Stimulated activated CD4-positive, alpha-beta T cell treated with anti-CD3 and anti-CD28 coated beads, Interleukin-1b, Interleukin-23, amount 100 ng/mL, for 24 hours (primary cell): ENCODE measurements at places on chromosomes 6 and 20.

DNA sequence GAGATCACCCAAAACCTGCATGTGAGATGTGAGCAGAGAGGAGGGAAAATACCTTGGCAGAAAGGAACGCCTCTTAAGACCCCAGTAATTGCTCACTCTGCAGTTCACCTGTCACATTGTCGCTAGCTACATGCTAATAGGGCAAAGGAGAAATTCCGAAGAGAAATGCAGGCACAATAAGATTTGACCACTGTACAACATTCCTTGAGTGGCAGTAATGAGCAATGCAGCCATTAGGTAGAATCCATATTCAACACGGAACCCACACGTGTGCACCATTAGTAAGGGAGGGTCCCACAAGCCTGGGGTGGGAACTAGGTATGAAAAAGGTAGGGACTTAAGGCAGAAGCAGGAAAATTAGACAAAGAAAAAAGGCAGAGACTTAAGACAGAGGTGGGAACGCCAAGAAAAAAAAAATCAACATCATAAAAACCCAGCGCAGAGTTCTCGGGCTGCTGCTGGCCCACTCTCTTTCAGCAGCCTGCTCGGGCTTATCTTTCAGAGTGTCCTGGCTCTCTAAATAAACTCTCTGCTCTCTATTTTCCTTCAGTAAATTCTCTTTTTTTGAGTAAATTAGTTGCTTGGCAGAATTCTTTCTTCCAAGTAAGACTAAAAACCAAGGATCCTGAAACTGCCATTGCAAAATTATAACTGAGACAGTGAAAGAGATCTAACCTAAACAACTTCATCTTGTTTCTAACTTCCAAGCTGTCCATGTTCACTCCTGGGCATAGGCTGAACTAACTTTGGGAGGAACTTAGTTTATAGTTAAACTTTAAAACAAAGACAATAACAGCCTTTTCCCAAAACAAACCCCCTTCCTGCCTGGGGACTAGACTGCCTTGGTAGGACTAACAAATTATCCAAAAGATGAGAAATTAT, 116.5 kb downstream of the CD24 start:
- no peak for DNase-seq

- DNase-seq, result no peak
Observed at GRCh38 chr20:46709055-46709458, 392 bp upstream of the SLC2A10 start.

GRCh38 chr20:3775457-3776108, 5.7 kb downstream of the SPEF1 start:
- DNase-seq, result no peak

GRCh38 chr20:38757145-38757775, 9.0 kb downstream of the ACTR5 start:
- no peak for DNase-seq

DNA sequence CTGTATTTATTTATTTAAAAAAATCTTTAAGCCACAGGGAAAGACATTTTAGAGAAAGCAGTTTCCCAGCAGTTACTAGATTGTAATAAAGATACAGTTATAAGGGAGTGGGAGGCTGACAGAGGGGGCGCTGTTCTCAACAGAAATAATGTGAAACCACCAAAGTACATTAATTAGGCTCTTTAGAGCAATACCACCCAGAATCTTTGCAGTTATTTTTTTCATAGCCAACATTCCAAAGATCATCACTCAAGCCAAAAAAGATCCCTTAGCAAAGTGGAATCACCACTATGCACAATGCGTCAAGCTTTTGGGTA, 331.3 kb upstream of the DEFB112 start:
- no peak for DNase-seq

GRCh38 chr6:28711788-28712341, 186.2 kb downstream of the GPX5 start:
- no peak for DNase-seq

GRCh38 chr6:46104209-46104608, 25.6 kb upstream of the ENPP4 start:
- DNase-seq, result no peak

- no peak for DNase-seq
Observed at GRCh38 chr6:131575834-131576478, 2.9 kb downstream of the ARG1 start.

DNA sequence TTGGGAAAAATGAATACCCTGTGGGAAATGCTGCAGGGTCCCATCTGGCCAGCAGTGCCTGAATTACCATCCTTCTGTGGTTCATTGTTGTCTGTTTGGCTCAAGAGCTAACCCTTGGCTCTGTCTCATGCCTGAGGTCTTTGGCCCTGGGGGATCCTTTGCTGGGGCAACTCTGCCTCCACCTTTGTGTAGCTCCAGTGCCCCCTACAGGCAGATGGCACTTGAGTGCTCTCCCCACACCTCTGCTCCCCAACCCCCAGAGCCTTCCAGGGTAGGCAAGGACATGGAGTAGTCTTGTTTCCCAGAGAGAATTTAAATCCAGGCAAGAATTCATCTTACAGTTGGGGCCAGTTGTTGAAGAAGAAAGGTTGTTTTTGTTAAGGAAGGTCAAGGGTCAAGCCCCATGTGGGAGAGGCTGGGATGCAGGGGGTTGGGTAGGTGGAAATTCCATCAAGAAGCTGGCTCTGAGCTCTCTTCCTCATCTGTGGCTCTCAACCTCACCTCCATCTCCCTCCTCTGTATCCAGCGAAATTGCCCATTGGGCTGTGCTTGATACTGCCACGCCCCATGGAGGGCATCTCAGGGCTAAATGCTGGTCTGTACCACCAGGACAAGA, 44.2 kb downstream of the ZNF831 start:
- peak; percentile 74 for DNase-seq

- no peak for DNase-seq
Observed at GRCh38 chr6:43544461-43544860, 27.6 kb downstream of the POLR1C start.

- DNase-seq, result no peak
Observed at GRCh38 chr6:135514706-135515105, 17.2 kb upstream of the AHI1 start.

DNA sequence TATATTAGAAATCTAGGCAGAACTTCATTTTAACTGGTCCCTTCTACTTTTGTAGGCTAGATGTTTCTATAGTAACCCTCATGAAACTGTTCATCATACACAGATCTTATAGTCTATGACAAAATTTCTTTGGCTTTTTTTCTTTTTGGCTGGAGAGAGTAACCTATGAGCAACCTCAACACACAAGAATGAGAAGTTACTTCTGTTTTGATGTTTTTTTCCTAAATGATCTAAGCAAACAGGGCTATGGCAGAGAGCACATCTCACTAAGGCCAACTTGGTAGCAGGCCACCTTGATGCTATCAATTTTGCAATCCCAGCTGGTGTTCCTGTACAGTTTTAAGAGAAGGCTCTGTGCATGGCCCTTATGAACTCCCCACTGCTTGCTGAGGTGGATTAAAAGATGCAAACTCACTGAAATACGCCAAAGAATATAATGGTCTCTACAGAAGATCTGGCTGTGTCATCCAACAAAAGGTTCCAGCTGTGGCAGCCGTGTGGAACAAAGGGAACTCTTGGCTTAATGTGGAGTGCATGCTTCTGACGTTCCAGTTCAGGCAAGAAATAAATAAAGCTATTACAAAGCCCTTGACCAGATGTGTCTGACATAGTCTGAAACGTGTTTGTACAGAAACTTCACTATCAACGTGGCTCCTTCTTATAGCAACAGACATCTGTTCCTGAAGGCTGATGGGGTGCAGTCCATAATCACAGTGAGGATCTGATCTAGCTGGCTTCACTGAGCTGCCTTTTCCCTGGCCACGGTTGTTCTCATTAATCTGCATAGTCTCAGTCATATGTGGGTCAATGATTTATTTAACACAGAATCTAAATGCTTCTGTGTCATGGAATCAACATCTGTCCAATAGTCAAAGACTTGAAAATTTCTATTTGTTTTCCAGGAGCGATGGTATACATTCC, 481.1 kb downstream of the BMP2 start:
- DNase-seq, result no peak

DNA sequence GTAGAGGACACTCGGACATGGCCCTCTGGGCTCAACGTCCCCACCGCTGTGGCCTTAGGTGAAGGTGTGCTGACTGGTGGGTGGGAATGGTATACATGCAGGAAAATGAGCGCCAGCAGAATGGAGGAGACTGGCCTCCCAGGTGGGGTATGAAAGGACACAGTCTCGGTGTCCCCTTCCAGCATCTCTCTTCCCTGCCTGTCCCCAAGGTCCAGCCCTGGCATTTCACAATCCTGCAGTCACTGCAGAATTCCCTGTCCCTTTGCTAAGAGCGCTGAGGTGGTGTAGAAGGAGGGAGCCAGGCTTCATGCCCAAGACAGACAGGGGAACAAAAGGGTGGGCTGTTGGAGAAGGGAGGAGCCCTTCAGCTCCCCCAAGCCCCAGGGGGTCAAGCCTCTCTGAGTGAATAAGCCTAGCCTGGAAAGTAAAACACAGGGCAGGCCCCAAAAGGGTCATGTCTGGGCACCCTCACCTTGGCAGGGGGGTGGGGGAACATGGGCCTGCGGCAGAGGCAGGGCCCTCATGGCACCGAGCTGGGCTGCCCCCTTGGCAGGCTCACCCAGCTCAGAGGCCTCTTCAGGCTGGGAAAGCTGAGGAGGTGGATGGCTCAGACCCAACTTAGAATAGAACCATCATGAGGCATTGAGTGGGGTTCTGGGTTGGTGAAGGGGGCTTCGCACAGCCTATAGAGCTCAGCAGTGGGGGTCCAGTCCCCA, 23.9 kb downstream of the TFEB start:
- DNase-seq, result no peak

GRCh38 chr6:70412252-70413113, 825 bp upstream of the FAM135A start:
- no peak for DNase-seq

DNA sequence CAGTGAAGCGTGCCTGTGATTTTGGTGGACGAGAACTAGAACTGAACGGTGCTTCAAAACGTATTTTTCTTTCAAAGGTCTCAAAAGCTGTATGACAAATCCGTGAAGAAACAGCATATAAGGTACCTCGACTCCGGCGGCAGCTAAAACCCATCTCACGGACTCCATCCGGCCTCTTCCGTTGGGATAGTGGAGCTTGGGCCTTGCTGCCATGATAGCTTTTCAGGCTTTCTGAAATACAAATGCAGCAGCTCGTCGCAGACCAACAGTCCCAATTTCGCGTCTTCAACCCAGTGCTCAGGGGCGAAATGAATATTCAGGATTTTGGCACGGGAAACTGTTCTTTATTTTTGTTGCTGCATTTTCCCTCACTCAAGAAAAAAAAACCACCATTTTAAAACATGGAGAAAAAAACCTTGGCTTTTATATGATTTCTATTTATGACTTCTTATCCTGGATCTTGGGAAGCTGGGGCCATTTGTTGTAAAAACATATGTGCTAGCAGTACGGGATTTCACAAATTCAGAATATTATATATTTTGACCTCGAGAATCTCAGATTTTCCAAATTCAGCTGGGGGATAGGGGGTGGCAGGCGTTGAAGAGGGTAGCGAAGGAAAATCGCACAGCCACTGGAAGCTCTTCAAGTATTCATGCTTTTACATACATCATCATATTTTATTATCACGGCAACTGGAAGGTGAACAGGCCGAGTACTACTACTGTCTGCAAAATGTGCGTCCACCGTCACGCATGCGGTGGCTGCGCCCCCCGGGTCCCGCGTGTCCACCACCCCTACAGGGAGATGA, 849 bp downstream of the GSTA4 start:
- no peak for DNase-seq

- DNase-seq, result no peak
Observed at GRCh38 chr6:154621686-154622085, 111.2 kb upstream of the CNKSR3 start.

- no peak for DNase-seq
Observed at GRCh38 chr6:3351105-3351676, 92.4 kb downstream of the PSMG4 start.

- DNase-seq, result no peak
Observed at GRCh38 chr6:34384321-34385153, 7.9 kb downstream of the NUDT3 start.

DNA sequence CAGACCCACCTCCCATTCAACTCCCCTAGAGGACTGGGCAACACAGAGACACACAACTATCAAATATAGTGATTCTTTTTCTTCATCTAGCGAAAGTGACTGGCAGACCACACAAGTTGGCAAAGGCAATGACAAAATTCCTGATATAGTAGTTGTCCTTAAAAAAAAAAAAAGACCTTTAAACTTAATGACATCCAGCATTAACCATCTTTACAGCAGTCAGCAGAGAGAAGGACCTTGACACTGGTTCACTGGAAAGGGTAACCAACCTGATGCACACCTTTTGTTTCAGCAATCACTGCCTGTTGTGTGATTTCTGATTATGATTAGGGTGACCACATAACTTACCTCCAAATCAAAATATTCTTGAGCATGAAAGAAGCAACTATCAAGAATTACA, 1.7 kb upstream of the CNKSR3 start:
- DNase-seq, result no peak

- DNase-seq, result no peak
Observed at GRCh38 chr6:63349401-63349800, 29.6 kb upstream of the LGSN start.

- no peak for DNase-seq
Observed at GRCh38 chr20:11098888-11099287, 425.1 kb upstream of the JAG1 start.

GRCh38 chr20:58515233-58516212, at the start of gene APCDD1L:
Gene APCDD1L (minus strand): TSS chr20:58515399. CDS start chr20:58514707, 692 bp downstream.
- no peak for DNase-seq

DNA sequence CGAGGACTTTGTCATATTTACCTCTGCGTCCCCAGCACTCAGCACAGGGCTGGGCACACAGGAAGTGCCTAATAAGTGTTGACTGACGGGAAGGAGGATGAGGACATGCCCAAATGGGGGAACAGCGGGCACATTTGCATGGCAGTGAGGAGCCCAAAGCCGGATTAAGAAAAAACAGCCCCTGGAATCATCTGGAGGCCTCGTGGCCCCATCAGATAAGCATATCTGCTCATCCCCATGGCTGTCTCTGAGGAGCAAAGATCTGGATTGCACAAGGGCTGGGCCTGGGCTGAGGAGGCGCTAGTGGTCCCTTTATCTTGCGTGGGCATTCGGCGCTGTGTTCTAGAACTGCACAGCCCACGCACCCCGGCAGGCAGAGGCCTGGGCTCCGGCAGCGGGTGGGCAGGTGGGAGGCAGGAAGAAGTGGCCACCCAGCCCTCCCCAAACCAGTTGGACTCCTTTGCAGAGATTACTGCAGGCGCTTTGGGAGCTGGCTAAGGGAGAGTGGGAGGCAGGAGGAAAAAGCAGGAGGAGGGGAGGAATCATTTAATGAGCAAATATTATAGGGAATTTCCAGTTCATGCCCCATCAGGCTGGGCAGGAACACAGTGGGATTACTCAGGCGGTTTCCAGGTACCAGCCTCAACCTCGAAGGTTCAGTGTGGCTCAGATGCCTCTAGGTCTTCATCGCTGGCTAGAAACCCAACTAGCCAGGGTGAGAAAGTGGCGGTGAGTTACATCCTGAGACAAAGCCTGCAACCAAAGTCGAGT, 108.1 kb downstream of the CEBPB start:
- DNase-seq, result no peak

DNA sequence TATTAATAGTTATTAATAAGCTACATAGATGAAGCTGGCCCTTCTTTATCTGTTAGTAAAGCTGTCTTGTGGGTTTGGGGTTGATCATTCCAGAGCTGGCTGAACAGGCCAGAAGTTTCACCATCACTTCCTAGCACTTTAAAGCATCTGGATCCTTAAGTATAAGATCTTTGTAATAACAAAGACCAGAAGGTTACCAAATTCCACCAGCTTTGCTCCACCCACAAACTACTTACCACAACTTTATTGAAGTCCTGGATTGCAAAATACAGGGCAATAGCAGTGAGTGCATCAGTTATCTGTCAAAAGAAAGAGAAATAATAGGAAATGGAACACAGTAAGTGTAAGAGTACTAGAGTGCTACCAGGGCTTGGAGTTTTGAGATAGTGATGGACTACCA, 33.0 kb downstream of the PIGU start:
- DNase-seq, result no peak
